Naive thymus-derived CD4-positive, alpha-beta T cell (primary cell): ENCODE measurements at places on chromosomes 4 and X.

DNA sequence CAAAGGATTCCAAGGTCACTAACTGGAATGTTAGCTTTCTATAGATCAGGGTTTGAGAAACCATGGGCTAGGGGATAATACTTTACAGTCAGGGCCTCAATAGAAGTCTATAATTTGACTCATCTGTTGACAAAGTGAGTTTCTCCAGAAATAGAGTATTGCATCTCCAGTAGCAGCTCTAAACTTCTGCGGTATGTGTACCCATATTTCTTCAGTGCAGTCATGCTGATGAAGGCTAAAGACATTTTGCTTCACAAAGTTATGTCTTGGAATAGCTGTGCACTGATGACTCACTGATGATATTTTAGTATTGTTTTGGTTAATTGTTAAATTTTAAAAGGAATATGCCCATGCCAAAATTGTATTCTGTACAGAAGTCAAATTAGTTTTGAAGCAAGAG, 464.9 kb upstream of the AMOT start:
- DNase-seq = no peak

GRCh38 chr4:123676071-123676889, 279.7 kb downstream of the SPRY1 start:
- no peak for DNase-seq

GRCh38 chr4:144688035-144688569, 42.1 kb downstream of the HHIP start:
- DNase-seq = no peak

DNA sequence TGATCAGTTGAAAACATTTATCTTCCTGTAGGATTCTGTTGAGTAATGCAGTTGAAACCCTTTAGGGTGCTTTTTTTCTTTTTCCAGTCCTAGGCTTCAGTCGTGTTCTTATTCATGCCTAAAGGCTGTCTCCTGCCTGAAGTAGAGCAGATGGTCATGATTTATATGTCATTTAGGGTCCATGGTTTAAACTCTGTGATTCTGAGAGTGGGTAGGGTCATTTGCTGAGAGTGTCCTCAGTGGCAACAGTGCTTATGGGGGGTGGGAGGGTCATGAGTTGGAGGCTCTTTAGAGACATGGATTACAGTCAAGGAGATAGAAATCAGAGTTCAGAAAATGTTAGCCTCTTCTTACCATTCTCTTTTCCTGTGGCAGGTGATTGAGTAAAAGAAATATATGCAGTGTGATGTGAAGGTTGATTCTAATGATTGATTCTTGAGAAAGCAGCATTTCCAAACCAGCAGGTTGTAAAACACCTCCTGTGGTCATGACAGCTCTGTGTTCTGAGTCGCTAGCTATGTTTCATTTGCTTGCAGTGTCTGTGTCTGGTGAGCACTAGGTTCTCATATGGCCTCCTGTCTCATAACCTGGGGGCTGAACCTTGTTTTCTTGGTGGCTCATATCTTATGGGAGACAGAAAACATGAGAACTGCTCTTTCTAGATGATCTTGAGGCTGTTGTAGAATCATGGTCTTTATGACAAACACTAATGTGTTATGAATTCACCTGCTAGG, 60.4 kb downstream of the JADE1 start:
- DNase-seq = no peak

DNA sequence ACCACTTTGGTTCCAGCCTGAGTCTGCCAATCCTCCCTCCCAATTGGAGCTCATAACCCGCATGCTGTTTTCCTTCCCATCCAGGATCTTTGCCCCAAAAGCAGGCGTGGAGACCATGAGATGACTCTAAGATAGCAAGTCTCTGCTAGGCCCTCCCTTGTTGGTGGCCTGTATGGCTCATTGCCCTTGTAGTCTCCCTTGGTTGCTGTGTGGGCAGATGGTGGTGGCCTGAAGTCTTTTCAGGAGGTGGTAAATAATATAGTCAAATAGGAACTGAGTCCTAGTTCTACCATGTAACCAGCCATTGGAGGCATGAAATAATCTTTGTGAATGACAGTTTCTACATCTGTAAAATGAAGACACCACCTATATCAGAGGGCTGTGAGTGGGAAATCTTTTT, 1.2 kb downstream of the ATP6AP1 start:
- no peak for DNase-seq

DNA sequence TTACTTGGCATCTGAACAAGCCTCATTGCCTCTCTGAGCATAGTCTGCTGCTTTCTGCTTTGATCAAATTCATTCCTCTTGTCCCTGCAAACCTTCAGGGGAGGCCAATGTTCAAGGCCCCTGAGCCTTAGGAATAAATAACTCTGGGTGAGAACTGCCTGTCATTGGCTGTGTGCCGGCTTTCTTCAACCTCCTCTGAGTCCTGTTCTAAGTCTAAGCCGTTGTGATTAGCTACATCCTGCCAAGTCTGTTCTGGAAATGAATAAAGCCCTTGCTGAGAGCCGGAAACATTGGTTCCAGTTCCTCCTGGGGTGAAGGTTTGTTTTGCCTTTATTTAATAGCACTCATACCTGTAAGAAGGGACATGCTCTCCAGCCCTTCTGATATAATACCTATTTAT, 13.8 kb downstream of the RNF4 start:
- DNase-seq = no peak

- no peak for DNase-seq
These were observed 35.9 kb upstream of the MSANTD1 start for GRCh38 chr4:3213106-3213425.
